ENCODE measurements at places on chromosomes 16 and 17.
A peak's percentile ranks its signal among the peaks of the same experiment; 100 is the strongest.

DNA sequence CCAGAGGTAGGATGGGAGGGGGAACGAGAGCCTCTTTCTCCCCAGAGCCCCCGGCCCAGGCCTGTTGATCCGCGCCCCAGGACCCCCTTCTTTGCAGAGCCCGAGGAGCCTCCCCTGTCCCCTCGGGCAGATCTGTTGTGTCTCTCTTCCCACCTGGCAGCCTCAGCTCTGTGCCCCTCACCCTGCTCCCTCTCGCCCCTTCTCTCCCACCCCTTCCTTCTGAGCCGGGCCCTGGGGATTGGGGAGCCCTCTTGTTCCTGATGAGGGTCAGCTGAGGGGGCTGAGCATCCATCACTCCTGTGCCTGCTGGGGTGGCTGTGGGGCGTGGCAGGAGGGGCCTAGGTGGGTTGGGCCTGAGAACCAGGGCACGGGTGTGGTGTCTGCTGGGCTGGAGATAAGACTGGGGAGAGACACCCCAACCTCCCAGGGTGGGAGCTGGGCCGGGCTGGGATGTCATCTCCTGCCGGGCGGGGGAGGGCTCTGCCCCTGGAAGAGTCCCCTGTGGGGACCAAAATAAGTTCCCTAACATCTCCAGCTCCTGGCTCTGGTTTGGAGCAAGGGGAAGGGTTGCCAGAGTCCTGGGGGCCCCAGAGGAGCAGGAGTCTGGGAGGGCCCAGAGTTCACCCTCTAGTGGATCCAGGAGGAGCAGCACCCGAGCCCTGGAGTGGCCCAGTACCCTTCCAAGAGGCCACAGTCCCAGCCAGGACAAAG, 65.4 kb downstream of the MRC2 start:
- DNase-seq = no peak

- DNase-seq = no peak
These were observed 123.7 kb downstream of the SOX9 start for GRCh38 chr17:72244494-72244893.

GRCh38 chr16:84040823-84041820, 1.5 kb downstream of the SLC38A8 start:
- no peak for DNase-seq

DNA sequence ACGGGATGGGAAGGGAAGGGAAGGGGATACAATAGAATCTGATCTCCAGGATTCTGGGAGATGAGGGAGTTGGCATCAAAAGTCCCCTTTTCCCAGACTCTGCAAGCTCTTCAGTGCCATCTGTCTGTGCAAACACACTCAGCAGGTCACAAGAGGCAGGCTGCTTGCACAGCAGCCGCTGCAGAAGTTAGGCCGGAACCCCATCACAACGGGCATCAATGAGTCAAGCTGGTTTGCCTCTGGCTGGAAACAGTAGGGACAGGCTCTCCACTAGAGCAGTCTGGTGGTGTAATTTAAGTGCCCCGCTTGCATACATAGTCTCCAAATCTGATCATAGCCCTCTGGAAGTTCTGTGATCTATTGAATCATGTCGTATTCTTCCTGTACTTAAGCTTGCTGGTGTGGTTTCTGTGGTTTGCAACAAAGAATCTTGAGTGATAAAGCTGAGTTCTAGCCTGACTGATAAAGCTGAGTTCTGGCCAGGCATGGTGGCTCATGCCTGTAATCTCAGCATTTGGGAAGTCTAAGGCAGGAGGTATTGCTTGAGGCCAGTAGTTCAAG, 33.7 kb upstream of the KDM8 start:
- peak; percentile 26 for DNase-seq

DNA sequence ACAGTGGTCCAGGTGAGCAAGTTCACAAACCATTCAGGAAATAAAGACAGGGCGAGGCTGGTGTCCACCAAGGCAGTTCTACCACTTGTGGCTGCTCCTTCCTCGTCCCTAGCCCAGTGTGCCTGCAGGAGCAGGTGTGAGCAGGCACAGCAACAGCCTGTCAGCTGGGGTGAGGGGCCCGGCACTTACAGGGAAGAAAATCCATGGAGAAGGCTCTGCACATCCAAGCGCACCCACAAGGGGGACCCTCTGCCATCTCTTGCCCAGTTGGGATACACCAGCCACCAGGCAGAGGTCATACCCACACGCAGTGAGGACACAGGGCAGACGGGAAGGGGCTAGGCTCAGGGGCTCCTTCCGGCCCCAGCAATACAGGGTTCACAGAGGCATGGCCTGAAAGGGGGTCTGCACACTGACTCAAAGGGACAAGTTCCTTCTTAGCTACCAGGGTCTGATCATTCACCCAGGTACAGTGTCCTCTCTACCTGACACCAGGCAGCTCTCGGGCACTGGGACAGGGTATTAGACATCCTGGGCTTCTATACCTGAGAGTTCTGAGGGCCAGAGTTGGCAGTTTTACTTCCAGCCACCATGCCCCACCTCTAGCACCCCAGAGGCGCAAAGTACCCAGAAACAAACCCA, 27.0 kb downstream of the CDIP1 start:
- DNase-seq = peak; percentile 70

DNA sequence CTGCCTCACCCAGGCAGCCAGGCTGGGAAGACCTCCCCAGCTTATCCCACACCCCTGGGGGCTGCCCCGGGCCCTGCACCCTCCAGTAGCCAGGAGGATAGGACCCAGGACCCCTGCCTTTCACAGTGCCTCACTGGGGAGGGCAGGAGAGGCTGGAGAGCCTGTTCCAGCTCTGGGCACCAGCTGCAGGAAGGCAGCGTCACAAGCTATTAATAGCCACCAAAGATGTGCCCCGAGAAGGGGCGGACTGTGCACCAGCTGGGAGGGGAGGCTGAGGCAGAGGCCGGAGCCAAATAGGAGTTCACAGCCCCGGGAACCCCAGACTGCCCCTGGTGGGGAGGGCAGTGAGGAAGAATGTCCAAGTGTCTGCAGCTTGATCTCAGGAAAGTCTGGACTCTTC, 8.8 kb downstream of the SBK1 start:
- no peak for DNase-seq

DNA sequence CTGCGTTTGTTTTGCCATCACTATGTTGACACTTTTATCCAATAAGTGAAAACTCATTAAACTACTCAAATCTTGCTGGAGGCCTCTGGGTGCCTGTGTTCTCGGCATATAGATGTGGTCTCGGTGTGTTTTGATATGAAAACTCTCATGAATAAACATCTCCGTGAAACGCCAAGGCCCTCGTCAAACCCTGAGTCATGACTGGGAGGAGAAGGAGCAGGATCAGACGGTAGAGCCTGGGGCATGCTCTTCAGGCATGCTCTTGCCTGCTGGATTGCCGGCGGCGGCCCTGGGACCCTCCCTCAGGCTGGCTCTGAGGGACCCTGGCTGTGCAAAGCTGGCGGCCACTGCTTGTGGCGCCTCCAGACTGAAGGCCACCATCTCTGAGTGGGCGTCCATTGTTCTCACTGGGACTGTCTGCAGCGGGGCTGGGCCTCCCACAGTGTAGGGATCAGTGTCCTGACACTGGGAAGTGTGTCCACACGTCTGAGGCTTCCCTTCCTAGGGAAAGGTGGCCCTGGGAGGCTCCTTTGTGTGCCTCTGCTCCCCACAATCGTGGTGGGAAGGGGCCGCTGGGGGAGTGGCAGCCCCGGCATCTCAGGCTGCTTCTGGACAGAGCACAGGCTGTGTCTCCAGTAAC, 1.7 kb upstream of the NPB start:
- no peak for DNase-seq

GRCh38 chr16:68100488-68100887, 15.3 kb downstream of the NFATC3 start:
- DNase-seq = no peak

- DNase-seq = no peak
These were observed 37.4 kb downstream of the ZDHHC7 start for GRCh38 chr16:84973776-84974523.

GRCh38 chr16:22672830-22673210, 141.1 kb upstream of the HS3ST2 start:
- DNase-seq = no peak

DNA sequence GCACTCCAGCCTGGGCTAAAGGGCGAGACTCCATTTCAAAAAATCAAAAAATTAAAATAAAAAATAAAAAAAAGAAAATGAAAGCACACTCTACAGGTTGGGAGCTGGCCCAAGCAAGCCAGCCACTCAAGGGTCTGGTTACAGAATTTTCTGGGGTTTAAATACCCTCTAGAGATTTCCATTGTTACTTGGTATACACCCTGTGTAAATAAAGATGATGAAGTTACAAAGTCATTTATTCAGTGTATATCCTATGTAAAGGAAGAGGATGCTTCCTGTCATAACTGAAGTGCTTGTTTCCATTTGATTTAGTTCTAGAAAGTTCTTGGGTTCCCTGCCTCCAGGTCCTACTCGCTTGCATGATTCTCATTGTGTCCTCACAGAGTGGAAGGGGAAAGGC, 79.9 kb upstream of the C17orf78 start:
- no peak for DNase-seq

GRCh38 chr16:10070591-10070990, 111.6 kb downstream of the GRIN2A start:
- DNase-seq = no peak

GRCh38 chr17:79776376-79777119, 1.4 kb upstream of the CBX2 start:
- no peak for DNase-seq

DNA sequence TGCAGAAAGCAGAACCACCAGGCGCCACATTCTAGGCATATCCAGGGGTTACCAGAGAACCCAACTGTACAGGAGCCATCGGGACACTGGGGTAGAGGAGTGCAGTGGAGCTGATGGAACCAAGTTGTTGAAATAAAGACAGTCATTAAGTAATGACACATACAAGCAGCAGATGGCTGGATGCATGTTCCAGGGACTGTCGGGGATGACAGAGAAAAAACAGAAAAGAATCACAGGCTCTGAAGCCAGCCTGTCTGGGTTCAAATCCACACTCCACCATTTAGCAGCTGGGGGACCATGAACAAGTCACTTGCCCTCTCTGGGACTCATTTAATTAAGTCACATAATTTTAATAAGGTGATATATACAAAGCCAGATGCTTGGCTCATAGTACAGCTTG, 117.1 kb downstream of the ZNF423 start:
- DNase-seq = no peak

DNA sequence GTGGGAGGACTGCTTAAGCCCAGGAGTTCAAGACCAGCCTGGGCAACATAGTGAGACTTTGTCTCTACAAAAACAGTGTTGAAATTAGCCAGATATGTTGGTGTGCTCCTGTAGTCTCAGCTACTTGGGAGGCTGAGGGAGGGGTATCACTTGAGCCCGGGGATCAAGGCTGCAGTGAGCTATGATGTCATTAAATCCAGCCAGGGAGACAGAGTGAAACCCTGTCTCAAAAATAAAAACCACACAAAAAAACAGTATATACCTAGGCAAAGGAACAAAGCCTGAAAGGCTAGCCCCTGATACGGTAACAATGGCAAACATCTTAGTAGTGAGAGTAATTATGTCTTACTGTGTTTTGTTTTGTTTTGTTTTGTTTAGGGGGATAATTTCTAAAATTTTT, 38.0 kb downstream of the TOM1L2 start:
- no peak for DNase-seq

GRCh38 chr16:62256406-62256805, 220.2 kb upstream of the CDH8 start:
- peak; percentile 55 for DNase-seq

- DNase-seq = no peak
These were observed 34.2 kb upstream of the CCL2 start for GRCh38 chr17:34220752-34221395.

GRCh38 chr17:44940768-44941167, 6.8 kb downstream of the KIF18B start:
- DNase-seq = no peak

DNA sequence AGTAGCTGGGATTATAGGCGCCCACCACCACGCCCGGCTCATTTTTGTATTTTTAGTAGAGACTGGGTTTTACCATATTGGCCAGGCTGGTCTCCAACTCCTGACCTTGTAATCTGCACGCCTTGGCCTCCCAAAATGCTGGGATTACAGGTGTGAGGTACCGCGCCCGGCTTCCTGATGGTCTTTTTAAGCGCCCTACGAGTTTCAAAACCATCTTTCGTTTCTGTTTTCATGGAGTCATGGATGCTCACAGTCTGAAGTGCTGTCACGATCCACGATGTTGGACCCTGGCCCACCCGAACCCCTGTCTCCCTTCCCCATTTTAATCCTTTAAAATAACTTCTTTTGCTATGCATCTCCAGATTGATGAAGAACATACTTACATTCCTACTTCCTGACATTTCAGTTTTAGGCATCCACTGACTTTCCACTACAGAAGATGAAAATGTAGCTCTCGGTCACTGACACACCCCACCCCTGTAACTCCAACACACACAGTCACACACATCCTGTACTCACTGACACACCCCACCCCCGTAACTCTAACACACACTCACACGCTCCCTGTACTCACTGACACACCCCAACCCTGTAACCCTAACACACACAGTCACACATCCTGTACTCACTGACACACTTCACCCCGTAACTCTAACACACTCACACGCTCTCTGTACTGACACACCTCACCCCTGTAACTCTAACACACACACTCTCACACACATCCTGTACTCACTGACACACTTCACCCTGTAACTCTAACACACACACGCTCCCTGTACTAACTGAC, 22.6 kb upstream of the WDR45B start:
- no peak for DNase-seq

GRCh38 chr17:521183-521525, 168.5 kb upstream of the RPH3AL start:
- DNase-seq = no peak

DNA sequence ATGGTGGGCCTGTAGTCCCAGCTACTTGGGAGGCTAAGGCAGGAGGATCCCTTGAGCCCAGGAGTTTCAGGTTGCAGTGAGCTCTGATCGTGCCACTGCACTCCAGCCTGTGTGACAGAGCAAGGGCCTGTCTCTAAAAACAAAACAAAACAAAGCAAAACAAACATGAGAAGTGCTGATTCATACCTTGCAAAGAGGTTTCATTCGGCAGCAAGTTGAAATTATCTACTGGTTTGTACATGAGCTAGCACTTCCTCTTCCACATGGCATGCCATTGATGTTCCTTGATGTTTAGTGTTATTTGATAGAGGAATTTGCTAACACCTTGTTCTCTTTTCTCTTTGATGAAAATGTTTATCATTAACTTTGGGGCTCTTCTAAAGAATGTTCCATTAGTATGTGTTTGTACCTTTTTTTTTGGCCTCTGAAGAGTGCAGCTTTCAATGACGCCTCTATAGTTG, 50.6 kb downstream of the SPECC1 start:
- no peak for DNase-seq

DNA sequence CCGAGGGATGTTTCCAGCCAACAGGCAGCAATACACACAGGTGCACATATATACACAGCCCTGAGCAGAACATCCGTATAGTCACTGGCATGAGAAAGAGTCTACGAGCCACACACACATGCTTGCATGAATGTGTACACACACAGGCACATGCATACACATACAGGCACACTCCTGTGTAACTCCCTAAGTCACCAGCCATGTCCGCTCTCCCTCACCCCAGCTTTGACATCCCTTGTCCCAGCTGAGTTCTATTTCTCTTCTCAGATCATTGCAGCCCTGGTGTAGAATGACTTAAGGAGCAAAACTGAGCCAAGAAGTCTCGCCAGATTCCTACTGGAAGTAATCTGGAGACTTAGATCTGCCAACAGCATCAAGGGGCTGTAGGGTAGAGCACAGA, 13.1 kb downstream of the CDRT4 start:
- DNase-seq = no peak

GRCh38 chr17:68794636-68795434, 160.4 kb downstream of the ABCA8 start:
- no peak for DNase-seq

GRCh38 chr16:66846831-66847230, 2.6 kb downstream of the CA7 start:
- no peak for DNase-seq

All from SK-N-DZ (cell line).